Right cardiac atrium (tissue), 5 donors: ENCODE measurements at places on chromosomes 5 and 9. TPM values are rescaled to one million over a fixed set of nuclear protein-coding genes. Genes with fewer than 3 reads are reported as not detected.

NUTM2F gene
- not detected for polyA plus RNA-seq

ATP10B gene
- polyA plus RNA-seq: 0.25 TPM

SOX30 gene
- 0.41 TPM for polyA plus RNA-seq

DNA sequence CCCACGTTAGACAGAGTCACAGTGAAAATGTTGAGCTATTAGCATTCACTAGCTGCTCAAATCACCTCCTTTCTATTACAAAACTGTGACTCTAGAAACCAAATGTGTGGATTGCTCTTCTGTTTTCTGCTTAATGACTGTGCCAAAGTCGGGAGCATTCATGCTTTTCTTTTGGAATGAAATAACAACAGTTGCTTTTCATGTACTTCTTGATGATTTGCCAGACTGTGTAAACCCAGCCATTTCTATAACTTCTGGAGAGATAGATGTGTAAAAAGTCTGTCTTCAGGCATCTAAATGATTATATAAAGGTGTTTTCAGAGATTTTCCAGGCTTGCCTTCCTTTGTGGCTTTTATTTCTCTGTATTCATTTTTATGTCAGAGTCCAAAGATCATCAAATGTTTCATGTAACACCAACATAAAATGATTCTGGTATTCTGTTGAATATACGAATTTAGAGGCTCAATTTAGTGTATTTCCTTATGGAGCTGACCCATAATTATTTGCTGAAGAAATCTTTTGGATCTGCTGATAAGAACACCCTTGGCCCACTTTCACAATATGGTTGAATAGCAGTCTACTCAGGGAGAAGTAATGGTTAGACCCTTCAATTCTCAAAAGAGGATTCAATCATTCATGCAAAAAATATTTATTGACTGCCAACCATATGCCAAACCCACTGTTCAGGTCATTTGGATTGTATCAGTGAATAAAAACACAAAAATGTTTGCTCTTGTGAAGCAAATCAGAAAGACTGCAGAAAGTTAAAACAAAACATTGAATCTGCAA is 581.2 kb downstream of the CDH18 start:
- DNase-seq: no peak

GRCh38 chr5:109654455-109654854 is 35.3 kb upstream of the MAN2A1 start:
- no peak for DNase-seq

- no peak for DNase-seq
Observed at GRCh38 chr9:79574136-79574535, 2.4 kb downstream of the TLE4 start.

DNA sequence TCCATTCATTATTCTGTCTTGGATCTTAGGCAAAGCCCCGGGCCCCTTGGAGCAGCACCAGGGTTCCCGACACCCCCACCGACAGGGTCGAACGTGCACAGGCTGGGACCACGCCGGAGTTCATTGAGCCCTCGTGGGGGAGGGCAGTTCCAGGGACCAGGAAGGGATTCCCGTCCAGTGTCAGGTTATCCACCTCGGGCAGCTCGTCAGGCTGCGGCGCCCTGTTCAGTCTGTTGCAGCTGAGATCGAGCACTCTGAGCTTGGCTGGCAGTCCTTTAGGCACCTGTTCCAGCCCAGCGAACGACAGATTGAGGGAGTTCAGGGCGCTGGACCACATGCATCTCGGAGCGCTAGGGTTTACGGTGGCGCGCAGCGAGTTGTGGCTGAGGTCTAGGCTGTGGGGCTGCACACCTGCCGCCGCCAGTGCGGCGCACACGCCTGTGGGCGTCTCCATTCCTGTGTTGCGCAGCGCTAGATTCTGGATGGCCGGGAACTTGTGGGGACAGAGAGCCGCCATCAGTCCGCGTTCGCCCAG is 1.1 kb downstream of the CD14 start:
- DNase-seq: no peak

DNA sequence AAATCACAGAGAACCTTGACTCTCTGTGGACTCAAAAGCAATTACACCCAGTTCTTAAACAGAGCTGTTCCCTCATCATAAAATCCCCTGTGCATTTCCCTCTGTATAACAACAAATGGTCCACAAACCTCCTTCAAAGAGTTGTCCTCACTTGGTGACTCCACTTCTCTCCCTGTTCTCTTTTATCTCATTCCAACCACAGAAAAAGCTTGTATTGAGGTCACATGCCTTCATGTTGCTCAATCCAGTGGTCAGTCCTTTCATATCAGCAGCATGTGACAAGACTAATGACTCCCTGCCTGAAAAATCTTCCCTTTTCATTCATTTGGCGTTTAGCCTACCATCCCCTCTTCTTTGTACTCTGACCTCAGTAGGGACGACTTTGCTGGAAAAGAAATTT is 158.0 kb downstream of the DEPDC1B start:
- no peak for DNase-seq

BTNL3 gene
- 0.11 TPM for polyA plus RNA-seq

- peak; percentile 87 for DNase-seq
Observed at GRCh38 chr5:134458234-134459009, 46.7 kb upstream of the CDKN2AIPNL start.

ANKRD18B gene
- 0.68 TPM for polyA plus RNA-seq

NOP16 gene
- polyA plus RNA-seq: 28.8 TPM

- no peak for DNase-seq
Observed at GRCh38 chr5:56367748-56368147, 134.6 kb upstream of the ANKRD55 start.

PRDM9 gene
- polyA plus RNA-seq: not detected

TAF7 gene
- 94.6 TPM for polyA plus RNA-seq

DNA sequence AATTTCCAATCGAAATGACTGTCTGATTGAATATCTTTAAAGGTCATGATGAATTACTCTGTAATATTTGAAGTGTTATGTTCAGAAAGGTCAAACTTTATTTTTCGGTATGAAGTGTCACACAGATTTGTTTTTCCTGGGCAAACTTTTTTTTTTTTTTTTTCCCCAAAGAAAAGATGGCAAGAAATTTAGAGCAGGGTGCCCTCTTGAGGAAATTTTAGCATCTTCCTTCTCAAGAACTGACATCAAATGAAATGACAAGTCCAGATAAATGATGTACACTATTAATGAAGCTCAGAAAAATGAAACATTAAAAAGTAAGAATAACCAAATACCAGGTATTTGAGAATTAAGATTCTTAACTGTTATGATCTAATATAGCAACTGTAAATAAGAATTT is 123.6 kb downstream of the INVS start:
- DNase-seq: no peak

HSPA5 gene
- polyA plus RNA-seq: 263 TPM

ARHGEF28 gene
- polyA plus RNA-seq: 1.3 TPM

ERAP2 gene
- polyA plus RNA-seq: 0.81 TPM

FAM200C gene
- polyA plus RNA-seq: 3.4 TPM

CYSTM1 gene
- 77.4 TPM for polyA plus RNA-seq

GRCh38 chr9:4141296-4141695 is 158.6 kb downstream of the GLIS3 start:
- no peak for DNase-seq

GRCh38 chr9:16869882-16870595 is 431 bp downstream of the BNC2 start:
- peak; percentile 70 for DNase-seq

- DNase-seq: no peak
Observed at GRCh38 chr9:113621980-113622379, 158.5 kb downstream of the RGS3 start.

DNA sequence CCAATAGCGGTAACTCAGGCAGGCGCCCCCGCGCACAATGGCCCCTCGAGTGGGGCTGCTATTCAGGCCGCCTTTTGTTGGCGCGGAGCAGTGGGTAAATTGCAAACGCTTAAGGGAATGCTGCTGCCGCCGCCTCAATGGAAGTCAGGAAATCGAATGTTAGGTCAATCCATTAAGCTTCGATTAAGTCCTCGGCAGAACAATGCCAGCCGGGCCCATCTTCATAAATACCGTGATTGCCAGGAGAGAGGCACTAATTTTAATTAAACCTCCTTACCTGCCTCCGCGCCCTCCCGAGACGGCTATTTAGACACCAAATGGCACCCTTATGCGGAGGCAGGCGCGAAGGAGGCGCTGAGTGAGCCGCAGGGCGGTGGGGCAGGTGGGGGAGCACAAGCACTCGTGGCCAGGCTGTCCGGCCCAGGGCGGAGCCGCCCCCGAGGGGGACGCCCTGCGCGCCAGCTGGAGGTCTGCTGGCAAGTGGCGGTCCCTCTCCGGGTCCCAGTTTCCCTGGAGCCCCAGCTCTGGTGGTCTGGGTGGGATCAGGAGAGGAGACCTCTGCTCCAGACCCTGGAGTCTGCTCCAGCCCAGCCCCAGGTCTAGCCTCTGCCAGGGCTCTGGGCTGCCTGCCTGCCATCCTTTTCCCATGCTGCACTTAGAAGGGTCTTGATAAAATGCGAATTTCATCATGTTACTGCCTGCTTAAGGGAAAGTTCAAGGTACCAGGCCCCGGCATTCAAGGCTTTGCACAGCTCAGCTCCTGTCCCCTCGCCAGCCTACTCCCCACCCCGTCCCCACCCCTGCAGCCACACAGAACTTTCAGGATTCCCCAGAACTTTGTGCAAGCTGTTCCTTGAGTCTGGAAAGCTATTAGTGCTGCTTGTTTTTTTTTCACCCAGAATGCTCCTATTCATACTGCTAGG is 19.7 kb downstream of the NR5A1 start:
- DNase-seq: peak; percentile 47

SPATA31D3 gene
- not detected for polyA plus RNA-seq

- no peak for DNase-seq
Observed at GRCh38 chr5:75522025-75522424, 10.3 kb downstream of the POLK start.

- peak; percentile 96 for DNase-seq
Observed at GRCh38 chr5:134527156-134527960, 1.9 kb downstream of the JADE2 start.

DNA sequence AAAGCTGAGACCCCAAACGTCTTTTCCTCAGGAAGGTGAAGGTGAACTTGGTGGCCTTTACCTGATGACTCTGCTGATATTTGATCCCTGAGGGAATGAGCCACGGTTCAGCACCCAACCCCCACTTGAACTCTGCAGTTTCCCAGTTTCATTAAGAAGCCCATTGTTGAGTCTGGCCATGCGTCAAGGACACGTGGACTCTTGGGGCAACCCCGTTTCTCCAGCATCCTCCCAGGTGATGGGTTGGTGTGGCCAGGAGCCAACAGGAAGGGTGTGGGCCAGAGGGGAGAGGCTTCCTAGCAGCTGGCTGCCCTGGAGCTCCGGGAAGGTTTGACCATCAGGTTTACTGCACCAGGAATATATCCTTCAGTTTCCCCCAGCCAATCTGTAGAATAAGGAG is 59.5 kb upstream of the GNE start:
- no peak for DNase-seq

DNA sequence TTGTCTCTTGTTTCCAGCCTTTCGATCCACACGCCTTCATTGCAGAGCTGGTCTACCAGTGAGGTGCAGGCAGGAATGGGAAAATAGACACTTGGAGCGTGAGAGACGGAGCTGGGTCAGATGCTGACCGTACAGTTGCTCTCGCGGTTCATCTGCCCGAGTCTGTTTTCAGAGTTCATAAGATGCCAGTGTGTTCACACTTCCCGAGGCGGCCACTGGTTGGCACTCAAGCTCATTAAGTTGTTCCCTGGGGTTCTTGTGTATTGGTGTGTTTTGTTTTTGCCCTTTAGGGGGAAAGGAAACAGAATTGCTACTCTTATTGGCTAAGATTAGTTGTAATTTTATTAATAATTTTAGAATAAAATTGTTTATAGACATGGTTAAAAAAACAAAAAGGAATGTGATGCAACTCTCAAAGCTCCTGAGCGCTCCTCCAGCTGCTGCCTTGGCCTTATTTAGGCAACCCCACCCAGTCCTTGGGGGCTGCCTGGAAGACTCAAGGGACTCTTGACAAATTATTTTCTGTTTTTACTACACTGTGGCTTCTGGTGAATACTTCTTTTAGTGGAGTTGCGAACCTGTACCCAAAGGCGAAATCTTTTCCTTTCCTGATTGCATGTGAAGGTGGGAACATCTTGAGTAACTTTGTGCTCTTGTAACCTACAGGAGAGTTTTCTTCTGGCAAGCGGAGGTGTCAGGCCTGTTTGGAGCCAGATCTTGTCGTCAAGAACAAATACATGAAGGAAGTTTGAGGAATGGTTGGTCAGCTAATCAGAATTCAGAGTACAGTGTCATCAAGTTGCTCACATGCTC is 146.1 kb downstream of the MAST4 start:
- DNase-seq: peak; percentile 81

DNA sequence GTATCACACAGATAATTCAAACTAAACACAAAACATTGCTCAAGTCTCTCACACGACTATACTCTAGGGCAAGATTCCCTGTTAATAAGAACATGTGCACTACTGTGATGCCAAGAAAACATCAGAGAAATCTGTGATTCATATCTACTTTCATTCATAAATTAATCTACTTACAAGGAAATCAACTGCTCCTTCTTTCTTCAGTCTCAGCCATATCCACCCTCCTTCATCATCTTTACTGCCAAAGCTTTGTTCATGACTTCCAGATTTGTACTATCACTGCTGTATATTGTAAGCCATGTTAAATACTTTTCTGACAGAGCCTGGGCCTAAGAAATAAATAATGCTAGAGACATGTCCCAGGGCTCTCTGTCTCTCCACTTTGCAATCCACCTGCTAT is 35.1 kb downstream of the CTNNAL1 start:
- DNase-seq: no peak

- DNase-seq: no peak
Observed at GRCh38 chr9:69141851-69142250, 32.2 kb upstream of the TJP2 start.

DNA sequence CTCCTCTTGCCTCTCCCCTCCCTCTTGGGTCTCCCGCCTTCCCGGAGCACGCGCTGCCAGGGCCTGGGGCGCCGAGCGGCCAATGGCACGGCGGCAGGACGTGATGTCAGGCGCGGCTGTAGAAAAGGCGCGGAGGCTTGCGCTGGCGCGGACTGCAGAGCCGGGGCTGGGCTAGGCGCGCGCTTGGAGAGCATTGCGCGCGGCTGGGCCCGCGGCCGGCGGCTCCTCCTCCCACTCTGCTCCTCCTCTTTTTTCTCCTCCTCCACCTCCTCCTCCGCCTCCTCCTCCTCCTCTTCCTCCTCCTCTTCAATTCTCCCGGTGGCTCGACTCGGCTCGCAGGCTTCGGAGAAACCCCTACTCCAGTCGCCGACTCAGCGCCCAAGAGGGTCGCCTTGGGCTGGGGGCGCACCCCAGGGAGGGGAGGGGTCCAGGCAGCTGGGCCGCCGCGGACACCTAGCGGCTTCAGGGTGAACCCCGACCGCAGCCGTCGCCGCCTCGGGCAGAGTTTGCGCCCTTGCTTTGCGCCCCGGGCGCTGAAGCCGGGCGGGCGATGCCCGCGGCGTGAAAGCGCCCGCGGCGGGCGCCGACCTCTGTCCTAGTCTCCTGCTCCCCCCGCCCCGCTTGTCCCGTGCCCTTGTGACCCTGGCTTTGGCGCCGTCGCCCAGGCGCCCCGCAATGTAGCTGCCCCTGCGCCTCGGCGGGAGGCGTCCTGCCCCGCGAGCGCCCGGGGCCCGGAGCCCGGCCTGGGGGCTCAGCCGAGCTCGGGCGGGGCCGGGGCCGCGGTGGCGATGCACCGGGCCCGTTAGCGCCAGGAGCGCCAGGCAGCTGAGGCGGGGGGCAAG is at the start of gene LHX2:
Gene LHX2 (plus strand): TSS at position 309 of the 842 bp plus-strand sequence. CDS start 581 bp downstream, outside the sequence.
- DNase-seq: peak; percentile 75

GRCh38 chr5:157216391-157217142 is 35.9 kb downstream of the ITK start:
- DNase-seq: no peak

FSD1L gene
- polyA plus RNA-seq: 1.0 TPM

- DNase-seq: no peak
Observed at GRCh38 chr9:10127867-10128266, 484.9 kb downstream of the PTPRD start.
